ENCODE measurements at places on chromosomes 1 and 21.

- no peak for DNase-seq
These were observed 413.1 kb downstream of the PTPRU start for GRCh38 chr1:29649189-29650040.

DNA sequence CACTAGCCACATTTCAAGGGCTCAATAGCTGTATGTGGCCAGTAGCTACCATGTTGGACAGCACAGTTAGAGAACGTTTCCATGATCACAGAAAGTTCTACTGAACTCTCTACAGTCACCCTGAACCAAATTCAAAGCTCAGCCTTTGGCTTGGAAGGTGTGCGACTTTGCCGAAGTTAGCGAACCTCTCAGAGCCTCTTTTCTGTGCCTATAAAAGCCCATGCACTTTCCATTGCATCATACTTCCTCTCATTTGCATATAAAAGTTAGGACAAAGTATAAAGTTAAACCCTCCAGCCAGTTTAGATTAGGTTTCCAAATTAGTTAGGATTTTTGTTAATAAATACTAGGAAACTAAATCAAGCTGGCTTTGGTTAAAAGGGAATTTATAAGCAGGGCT lies 4.7 kb upstream of the SLC1A7 start:
- no peak for DNase-seq

DNA sequence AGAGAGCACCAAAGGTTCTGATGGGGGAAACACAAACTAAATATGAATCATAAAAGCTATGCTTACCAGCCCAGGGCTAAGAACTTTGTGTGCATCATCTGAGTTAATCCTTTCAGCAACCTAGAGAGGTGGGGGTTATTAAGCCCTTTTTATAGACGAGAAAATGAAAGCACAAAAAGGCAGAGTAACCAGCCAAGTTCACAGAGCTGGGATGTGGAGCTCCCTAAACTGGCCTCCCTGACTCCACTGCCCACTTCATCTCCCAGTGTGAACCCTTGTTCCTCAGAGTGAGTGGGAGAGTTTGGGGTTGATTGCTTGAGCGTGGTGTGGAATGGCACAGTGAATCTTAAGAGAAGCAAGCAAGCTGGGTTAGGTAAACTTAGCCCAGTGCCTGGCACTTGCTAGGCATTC lies 10.8 kb upstream of the BCAR3 start:
- no peak for DNase-seq

DNA sequence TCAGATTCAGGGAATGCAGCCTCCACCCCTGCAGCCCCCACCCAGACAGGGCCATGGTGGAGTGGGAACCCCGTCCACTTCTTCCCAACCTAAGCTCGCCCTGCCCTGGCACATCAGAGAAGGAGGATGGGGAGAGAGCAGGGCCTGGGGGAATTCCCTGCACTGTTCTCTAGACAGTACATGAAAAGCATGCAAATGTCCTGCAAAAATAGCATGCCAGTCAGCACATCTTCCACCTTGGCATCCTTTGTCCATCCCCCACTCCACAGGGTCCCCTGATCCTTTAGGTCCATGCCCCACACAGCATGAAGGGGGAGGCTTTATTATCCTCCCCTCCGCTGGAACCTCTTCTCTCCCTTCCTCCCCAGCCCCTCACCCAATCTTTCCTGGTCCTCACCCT lies 35.0 kb upstream of the RD3 start:
- DNase-seq = no peak

DNA sequence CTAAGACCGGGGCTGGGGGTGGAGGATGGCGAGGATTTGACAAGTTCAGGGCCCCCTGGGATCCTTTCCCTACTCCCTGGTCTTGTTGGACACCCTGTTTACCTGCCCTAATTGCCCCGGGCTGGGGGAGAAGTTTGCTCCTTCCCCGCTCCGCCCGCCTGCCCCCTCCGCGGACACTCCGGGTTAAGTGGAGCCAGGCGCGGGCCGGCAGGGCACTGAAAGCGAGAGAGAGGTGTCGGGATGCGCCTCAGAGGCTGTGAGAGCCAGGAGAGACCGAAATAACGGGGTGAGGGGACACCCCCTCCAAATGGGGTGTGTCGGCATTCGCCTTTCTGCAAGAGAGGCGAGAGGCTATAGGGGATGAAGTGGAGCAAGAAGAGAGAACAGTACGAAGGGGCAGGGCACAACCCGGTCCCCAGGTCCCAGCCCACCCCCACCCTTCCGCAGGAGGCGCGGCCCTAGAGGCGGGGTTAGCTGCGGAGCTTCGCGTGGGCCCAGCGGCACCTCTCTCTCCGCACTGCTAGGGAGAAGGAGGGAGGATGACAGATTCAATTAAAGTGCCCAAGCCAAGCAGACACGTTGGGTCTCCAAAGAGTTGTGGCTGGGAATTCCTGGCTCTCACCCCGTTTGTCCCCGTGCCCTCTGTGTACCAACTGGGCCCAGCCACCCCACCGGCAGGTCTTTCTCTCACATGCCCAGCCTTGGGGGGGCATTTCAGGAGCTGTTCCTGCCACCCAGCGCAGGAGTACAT lies 3.8 kb downstream of the EFNA3 start:
- peak; percentile 28 for DNase-seq

DNA sequence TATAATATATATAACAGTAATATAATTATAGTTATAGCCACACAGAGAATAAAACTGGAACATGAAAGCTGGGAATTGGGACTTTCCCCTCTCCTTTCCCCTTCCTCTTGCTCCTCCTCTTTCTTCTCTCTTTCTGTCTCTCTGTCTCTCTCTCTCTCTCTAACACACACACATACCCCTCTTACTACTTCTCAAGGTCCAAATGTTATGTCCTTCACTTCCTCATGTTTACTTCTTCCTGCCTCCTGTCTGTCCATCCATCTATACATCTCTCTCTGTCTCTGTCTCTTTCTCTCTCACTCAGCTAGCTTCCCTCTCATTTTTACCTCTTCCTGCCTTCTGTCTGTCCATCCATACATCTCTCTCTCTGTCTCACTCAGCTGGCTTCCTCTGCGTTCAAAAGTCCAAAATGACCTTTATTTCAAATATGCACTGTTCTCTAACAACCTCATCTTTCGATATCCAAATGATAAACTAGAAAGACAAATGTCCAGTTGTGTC lies 261.1 kb downstream of the SIPA1L2 start:
- no peak for DNase-seq

GRCh38 chr1:117710710-117711109 lies 104.9 kb downstream of the TENT5C start:
- DNase-seq = no peak

DNA sequence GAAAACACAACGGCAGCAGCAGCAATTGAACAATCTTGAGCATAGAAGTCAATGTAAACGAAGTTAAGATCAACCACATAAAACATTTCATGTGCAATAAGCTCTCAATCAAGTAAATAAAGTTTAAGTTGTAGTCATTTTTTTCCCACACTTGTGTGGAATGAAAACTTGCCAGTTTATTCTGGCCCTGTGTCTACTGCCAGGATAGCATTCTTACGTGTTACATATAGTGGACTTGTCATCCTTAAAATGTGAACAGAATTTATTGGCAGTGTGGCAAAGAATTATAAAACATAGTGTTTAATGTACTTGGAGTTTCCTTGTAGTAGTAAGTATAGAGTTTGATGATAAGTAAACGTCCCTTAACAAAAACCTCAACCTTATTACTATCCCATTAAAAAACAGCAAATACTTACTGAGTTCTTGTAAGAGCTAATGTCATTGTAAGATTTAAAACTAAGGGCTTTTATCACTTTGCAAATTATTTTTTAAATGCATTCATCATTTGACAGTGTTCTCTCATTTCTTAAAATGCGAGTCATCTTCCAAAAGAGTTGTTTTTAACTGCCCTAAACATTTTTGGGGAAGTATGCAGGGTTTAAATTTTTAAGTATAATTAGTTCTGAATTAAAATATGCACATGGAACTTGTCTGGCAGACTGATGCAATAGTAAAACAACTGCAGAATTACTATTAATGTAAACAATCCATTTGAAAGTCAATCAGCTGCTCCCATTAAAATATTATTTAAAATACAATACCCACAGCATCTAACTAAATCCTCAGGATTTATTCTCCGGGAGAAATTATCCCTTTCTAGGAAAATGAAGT lies 7.9 kb downstream of the COX20 start:
- no peak for DNase-seq

GRCh38 chr1:209354111-209354839 lies 229.2 kb upstream of the CAMK1G start:
- peak; percentile 40 for DNase-seq

- no peak for DNase-seq
These were observed 60.5 kb upstream of the USP25 start for GRCh38 chr21:15669247-15669646.

DNA sequence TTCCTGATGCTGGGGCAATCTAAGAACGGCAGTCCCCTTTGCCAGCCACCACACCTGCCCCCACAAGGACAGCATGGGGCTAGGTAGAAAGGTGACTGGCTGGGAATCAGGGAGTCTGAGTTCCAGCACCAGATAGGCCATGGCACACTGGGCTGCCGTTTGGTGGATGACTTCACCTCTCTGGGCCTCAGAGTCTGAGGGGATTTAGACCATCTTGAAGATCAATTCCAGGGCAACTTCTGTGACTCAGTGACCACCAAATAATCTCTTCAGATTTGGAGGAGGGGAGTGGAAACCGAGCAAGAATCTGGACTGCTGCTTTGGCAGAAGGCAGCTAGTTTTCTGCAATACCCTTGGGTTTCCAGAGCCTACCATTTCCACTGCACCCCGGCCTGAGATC lies 92.1 kb upstream of the EDN2 start:
- DNase-seq = no peak

- DNase-seq = no peak
These were observed 25.7 kb downstream of the TMPRSS2 start for GRCh38 chr21:41482301-41482700.

DNA sequence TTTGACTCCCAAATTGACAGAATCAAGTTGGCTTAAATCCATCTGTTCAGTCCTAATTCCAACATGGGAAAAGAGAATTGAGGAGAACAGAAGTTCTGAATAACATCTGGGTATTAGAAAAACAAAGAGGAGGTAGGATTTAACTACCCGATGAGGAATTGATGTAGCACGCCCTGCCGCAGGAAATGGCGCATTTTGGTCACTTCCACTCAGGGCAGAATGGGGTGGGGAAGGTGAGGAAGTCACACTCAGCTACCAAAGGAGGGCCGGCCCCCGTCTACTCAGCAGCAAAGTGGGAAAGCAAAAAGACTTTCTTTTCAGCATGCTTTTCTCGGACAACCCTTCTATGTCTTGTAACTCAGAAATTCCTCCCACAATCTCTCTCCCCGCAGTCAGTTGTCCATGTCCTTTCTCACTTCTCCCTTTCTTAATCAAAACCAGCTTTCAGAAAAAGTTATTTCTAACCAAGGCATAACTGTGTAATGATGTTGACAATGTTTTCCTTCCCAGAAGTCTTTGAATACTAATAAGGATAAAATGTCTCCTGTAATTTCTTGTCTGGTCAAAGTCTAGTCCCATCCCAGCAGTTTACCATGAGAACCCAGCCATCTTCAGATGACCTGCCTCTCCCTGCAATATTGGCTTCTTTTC lies 60.5 kb upstream of the SIPA1L2 start:
- DNase-seq = no peak

- no peak for DNase-seq
These were observed 42.4 kb downstream of the TRIM11 start for GRCh38 chr1:228364068-228364705.

- no peak for DNase-seq
These were observed 4.8 kb downstream of the FTCD start for GRCh38 chr21:46150491-46151121.

GRCh38 chr1:3339856-3340255 lies 114.6 kb upstream of the ARHGEF16 start:
- DNase-seq = no peak

DNA sequence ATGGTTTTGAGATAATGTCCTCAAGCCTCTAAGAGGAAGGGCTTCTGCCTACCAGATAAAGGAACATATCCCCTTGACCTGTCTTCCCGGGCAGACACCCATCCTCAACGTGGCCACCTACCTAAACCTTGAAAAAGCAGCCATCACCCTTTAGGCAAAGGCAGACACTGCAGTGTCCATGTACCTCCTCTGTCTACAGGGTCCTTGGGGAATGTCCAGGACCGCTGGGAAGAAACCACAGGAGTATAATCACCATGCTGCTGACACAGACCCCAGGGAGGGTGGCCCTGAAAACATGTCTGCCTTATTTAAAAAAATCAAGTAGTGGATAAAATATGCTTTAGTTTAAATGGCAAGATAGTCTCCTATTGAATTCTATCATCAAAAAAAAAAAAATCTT lies 16.6 kb downstream of the BCAR3 start:
- DNase-seq = no peak

DNA sequence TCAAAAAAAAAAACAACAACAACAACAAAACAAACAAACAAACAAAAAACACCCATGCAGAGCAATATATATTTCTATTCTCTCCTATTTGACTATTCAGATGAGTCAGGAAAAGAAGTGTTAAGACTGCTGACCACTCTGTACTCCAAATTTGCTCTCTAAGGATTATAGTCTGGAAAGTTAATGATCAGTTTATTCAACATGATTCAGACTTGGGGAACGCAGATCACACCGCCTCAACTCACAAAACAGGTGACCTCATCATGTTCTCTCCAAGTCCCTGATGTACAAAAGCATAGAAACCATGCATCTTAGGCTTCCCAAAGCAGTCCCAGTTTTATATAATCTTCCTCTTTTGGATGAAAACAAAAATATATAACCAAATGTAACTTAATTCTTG lies 51.9 kb upstream of the PRRC2C start:
- no peak for DNase-seq

DNA sequence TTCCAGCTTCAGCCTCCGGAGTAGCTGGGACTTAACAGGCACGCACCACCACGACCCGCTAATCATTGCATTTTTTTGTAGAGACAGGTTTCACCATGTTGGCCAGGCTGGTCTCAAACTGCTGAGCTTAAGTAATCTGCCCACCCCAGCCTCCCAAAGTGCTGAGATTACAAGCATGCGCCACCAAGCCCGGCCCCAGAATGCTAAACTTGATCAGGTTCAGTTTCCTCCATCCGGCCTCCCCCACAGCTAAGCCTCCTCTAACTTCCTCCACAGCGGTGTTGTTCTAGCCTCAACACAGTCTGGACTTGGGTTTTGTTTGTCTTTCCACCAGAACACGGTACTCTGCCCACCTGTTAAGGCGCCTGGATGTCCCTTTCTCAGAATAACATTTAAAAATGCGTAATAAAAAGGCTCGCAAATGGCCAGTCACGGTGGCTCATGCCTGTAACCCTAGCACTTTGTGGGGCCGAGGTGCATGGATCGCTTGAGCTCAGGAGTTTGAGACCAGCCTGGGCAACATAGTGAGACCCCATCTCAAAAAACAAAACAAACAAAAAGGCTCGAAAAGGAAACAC lies 2.4 kb downstream of the PARP1 start:
- peak; percentile 28 for DNase-seq

All from CD4-positive, alpha-beta T cell treated with Interleukin-12 subunit alpha and Interleukin-12 subunit beta, for 1 hour (primary cell).